ENCODE measurements at places on chromosomes 5 and 9.

- DNase-seq: no peak
Observed at GRCh38 chr5:53438486-53439472, 41.6 kb upstream of the FST start.

DNA sequence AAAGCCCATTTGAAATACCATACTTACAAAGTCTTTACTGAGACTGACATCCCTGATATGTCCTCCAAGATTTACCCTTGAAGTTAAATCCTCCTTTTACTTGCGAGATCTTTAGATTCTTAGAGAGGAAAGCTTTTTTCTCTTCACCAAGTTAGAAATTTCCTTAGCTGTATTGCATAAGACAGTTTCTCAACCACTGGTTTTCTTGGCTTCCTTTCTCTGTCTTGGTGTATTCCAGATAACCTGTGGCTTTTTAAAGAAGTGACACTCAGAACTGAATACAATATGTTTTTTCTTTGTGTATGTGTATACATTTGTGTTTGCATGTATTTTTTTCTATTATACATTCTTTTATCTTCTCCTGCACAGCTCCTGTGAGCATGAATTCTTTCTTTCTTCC lies 65.0 kb downstream of the SNCAIP start:
- DNase-seq: no peak

DNA sequence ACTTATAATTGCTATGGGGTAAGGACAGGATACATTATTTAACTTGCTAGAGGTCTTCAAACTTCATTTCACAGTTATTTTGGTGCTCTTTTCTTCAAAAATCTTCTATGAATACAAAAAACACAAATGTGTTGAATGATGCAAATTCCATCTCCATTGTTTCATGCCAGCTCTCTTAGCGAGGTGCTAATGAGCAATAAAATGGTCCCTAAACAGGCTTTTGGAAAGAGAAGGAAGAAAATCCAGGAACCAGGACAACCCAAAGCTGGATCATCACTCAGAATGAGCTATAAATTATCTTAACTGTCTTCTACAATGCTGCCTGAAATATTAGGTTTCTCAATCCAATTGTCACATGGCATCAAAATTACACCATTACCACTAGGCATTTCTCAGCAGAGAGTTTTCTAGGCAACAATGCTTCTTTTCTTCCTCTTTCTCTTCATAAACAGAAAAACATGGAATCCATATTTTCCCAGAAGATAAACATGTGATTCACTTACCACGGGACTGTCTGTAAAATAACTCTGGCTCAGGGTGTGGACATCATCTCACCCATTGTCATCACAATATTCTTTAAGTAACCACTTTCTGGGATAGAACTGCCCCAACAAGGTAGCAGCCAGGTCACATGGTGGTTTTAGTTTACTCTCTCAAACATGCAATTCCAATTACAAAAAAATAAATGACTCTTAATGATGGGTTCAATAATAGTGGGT lies 249.4 kb downstream of the NPR3 start:
- DNase-seq: no peak

DNA sequence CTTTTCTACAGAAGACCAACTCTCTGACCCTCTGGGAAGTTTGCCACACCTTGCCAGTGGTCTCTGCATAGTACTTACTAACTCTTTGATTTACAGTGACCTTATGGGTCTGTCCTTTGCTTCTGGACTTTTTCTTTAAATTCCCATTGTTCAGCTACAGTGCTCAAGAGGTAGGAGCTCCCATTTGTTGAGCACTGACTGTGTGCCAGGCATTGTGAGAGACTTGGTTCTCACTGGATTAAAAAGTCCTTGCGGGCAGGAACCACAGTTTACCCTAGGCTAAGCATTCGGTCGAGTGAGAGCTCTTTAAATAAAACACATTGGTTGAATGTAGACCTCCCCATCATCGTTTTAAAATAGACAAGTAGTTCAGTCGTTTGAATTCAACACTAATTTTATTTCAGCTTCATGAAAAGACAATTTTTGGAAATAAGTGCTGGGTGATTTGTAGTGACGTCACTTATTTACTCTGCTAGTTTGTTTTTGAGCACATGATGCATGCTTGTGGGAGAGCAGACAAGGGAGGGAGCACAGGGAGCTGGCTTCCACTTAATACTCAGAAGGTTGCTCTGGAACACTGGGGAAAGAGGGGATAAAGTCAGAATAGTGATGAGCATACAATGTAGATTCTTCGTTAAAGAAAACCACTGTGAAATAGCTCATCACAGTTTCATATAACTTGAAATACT lies 27.1 kb downstream of the RASGRF2 start:
- DNase-seq: no peak

GRCh38 chr9:12716823-12717600 lies 23.8 kb downstream of the TYRP1 start:
- no peak for DNase-seq

GRCh38 chr5:78610636-78611035 lies 37.9 kb downstream of the LHFPL2 start:
- no peak for DNase-seq

- DNase-seq: no peak
Observed at GRCh38 chr9:109652112-109652511, 127.9 kb upstream of the PALM2AKAP2 start.

DNA sequence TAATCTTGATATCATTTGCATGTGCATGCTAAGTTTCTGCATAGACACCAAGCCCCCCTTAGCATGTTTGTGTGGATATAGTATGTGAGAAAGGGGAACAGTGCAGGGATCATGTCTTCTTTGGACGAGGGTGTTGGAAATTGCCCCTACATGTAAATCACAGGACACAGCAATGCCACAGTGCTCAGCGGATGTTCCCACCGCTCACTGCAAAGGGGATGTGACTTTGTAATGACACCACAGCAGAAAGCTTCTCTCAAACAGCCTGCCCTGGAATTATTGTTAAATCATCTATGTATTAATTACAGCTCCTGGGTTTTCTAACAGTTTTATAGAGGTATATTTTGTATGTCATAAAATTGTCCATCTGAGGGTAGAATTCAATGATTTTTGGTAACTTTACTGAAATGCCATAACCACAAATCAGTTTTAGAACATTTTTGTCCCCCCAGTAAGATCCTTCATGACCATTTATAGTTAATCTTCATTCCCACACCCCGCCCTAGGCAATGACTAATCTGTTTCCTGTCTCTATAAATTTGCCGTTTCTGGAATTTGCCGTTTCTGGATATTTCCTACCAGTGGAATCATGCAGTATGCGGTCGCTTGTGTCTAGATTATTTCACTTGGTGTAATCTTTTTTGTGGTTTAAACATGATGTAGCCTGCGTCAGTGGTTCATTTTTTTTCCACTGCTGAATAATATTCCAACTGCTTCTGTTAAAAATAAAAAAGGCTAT lies 648.5 kb upstream of the WWC1 start:
- no peak for DNase-seq

GRCh38 chr9:4433379-4433778 lies 56.9 kb upstream of the SLC1A1 start:
- DNase-seq: no peak

GRCh38 chr5:149125386-149125891 lies 15.9 kb upstream of the ABLIM3 start:
- no peak for DNase-seq

Data from aorta (tissue), 5 donors.